ENCODE measurements at places on chromosomes 2 and 18. TPM values are rescaled to one million over a fixed set of nuclear protein-coding genes. Genes with fewer than 3 reads are reported as not detected.

The AQP12A gene
- total RNA-seq = not detected

The CFC1 gene
- total RNA-seq = not detected

The TSN gene
- 48.0 TPM for total RNA-seq

The VIL1 gene
- under 0.01 TPM for total RNA-seq

The ALPG gene
- total RNA-seq = not detected

The NOL4 gene
- not detected for total RNA-seq

The BCL11A gene
- total RNA-seq = 0.29 TPM

The OSGEPL1 gene
- total RNA-seq = 7.2 TPM

The MEP1B gene
- total RNA-seq = not detected

The AFF3 gene
- total RNA-seq = 4.3 TPM

The CCDC85A gene
- total RNA-seq = 0.29 TPM

The TMEM200C gene
- total RNA-seq = under 0.01 TPM

The RDH14 gene
- total RNA-seq = 23.5 TPM

The CIB4 gene
- not detected for total RNA-seq

The ICOS gene
- total RNA-seq = not detected
